ENCODE measurements at places on chromosomes 3 and 15. TPM values are rescaled to one million over a fixed set of nuclear protein-coding genes. Genes with fewer than 3 reads are reported as not detected.

- peak; percentile 18 for DNase-seq
Observed at GRCh38 chr15:80246425-80246894, 5.6 kb downstream of the CTXND1 start.

GRCh38 chr3:133093366-133093765 is 55.2 kb downstream of the TMEM108 start:
- DNase-seq = no peak

DNA sequence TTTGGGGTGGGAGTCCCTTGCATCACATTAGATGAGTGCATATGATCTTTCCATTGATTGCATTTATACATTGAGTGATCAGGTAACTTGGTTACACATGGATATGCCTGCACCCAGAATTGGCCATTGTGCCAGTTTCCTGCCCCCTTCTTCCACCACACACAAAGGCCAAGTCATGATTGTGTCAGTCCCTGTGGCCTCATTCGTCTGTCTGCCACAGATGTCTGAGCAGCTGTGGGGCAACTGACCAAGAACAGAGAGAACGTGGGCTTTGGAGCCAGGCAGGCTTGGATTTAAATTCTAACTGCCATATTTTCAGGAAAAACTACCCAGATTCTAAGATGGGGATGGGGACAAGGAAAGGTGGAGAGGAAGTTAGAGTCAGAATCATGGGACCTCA is 27.0 kb downstream of the CCNL1 start:
- DNase-seq = peak; percentile 40

GRCh38 chr3:124664804-124665203 is 65.4 kb upstream of the UMPS start:
- DNase-seq = no peak

GRCh38 chr3:147389717-147390116 is 16.6 kb downstream of the ZIC4 start:
- no peak for DNase-seq

- DNase-seq = no peak
Observed at GRCh38 chr15:25931851-25932250, 68.7 kb upstream of the ATP10A start.

- no peak for DNase-seq
Observed at GRCh38 chr3:46314517-46314916, 39.4 kb upstream of the CCR2 start.

GRCh38 chr15:100285641-100286295 is 56.0 kb downstream of the ADAMTS17 start:
- DNase-seq = no peak

DNA sequence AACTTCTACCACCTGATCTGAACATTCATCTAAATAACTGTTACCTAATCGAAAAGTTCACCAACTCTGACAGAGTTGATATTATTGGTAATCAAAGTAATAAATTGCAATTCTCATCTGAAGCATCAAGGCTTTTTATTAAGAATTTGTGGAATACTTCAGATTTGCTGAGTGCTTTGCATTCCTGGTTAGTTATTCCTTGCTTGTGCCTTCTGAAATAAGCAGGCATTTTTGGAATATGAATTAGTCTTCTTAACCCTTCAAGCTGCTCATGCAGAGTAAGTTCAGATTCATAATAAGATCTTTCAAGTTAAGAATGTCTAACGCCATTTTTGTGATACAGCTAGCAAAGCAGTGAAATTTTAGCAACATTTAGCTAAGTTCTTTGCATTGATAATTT is 188.5 kb downstream of the ALCAM start:
- no peak for DNase-seq

DNA sequence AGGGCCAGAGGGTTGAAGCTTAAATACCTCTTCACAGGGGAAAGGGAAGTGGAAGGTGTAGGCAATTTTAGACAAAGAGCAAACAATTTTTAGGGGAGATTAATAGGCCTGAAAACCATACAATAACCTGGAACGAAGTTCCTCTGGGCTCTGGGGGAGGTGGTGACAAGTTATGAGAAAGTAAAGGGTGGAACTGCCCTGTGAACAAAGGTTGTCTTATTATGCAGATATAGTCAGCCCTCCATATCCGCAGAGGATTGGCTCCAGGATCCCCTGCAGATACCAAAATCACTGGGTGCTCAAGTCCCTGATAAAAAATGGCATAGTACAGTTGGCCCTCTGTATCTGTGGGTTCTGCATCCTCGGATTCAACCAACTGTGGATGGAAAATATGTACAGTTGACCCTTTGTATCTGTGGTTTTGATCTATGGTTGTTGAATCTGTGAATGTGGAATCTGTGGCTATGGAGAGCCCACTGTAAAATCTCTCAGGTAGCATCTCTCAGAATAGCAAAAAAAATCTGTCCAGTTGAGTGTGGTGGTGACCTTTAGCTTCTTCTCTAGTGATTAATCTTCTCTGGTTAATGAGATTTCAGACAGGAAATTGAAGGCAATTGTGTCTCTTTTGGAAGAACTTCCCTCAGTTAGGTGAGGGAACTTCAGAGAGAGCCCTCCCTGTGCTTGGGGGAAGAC is 40.2 kb downstream of the CLEC3B start:
- peak; percentile 79 for DNase-seq

DNA sequence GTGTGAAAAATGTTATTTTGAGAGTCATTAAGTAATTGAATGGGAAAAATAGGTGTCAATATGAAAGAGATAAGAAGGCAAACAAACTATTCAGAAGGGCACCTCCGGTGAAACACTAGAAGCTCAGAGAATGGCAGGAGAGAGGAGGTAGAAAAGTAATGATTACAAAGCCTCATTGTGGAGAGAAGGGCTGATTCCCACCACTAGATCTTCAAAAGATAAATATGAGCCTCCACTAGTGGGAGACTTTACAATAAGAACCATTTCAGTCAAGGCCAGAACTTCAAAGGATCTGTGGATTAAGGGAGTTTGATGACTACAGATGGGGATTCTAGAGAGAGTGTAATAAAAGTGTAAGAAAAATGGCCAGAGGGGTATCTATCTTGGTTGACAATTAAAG is 535.6 kb downstream of the NLGN1 start:
- peak; percentile 34 for DNase-seq

DNA sequence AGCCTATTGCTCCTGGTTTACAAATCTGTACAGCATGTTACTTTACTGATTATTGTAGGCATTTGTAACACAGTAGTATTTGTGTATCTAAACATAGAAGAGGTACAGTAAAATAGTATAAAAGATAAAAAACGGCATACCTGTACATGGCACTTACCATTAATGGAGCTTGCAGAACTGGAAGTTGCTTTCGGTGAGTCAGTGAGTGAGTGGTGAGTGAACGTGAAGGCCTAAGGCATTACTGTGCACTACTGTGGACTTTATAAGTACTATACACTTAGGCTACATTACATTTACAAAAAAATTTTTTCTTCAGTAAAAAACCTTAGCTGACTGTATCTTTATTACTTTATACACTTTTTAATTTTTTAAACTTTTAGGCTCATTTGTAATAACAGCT is 90.9 kb downstream of the RAP2B start:
- peak; percentile 53 for DNase-seq

- peak; percentile 93 for DNase-seq
Observed at GRCh38 chr3:111695636-111696117, 100.5 kb upstream of the ZBED2 start.

DNA sequence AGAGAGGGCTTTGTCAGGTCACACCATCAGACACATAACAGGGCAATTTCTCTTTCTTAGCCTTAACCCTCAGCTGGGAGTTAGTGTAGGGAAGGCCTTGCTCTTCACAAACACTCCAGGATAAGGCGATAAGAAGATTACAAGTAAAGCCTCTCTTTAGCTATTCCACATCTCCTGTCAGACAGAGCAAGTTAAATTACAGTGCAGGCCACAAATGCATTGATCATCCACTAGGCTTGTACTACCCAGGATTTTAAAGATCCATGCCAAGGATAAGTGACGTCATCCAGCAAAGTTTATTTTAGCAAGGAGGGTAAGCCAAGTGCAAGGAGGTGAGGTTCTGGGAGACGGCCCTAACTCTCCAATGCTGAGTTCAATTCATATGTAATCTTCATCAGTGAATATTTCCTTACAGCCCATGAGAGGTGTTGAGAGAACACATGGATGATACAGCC is 890.6 kb upstream of the NR2F2 start:
- DNase-seq = no peak

GRCh38 chr3:195071916-195072820 is 198.8 kb downstream of the XXYLT1 start:
- DNase-seq = no peak

- DNase-seq = peak; percentile 50
Observed at GRCh38 chr3:126746395-126747177, 42.5 kb downstream of the CHCHD6 start.

GRCh38 chr3:99915906-99916432 is 98.3 kb downstream of the CMSS1 start:
- DNase-seq = no peak

GRCh38 chr3:184662187-184662586 is 49.7 kb downstream of the MAGEF1 start:
- DNase-seq = no peak

GRCh38 chr3:4061783-4062360 is 241.3 kb upstream of the SETMAR start:
- no peak for DNase-seq

- DNase-seq = no peak
Observed at GRCh38 chr3:15384510-15385237, 42.7 kb downstream of the METTL6 start.

DNA sequence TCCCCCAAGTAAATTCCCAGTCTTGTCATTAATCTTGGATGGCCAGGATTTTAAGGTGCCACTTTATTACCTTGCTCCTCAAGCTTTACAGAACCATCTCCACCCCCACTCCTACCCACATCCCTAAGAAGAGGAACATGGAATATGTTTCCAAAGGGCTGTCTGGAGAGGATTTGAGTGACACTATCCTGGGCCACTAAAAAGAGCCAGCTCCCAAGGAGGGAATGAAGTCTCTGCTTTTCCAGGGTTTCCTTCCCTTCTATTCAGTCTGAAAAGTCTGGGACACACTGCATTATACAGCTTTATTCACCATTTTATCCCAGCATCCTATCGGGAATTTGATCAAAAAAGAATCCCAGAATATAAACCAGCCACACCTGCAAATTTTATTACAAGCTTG is 35.6 kb upstream of the MECOM start:
- no peak for DNase-seq

GRCh38 chr15:89028036-89028435 is 60.2 kb upstream of the ABHD2 start:
- no peak for DNase-seq

GRCh38 chr3:185225523-185225922 is 28.3 kb downstream of the EHHADH start:
- peak; percentile 61 for DNase-seq

- no peak for DNase-seq
Observed at GRCh38 chr3:64651741-64652241, 36.0 kb downstream of the ADAMTS9 start.

GRCh38 chr3:98890965-98891910 is 10.3 kb downstream of the DCBLD2 start:
- no peak for DNase-seq

DNA sequence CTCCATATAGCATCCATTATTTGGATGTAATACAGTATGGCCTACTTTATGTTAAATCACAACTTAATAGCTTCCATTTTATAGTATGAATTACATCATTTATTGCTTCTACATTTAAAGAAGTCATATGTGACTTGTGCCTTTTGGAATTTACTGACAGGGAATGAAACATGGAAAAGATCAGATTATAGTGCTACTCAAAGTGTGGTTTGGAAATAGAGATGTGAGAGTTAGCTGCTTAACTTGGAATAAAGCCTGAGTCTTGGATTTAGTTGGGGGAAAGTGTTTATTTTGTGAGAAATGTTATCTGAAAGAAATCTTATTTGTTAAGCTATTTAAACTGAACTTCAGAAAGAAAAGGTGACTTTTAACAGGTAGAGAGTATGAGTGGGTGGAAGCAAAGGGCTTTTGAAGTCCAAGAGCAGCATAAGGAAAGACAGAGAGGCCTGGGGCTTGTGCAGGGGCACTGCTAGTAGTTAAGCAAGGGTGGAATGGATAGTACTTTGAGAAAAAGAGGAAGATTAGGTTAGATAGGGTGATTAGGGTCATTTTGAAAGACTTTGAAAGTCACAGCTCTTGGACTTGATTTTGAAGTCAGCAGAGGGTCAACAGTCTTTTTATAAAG is 60.5 kb downstream of the SLMAP start:
- DNase-seq = no peak

GRCh38 chr15:66169625-66170024 is 83.9 kb downstream of the MEGF11 start:
- DNase-seq = no peak

DNA sequence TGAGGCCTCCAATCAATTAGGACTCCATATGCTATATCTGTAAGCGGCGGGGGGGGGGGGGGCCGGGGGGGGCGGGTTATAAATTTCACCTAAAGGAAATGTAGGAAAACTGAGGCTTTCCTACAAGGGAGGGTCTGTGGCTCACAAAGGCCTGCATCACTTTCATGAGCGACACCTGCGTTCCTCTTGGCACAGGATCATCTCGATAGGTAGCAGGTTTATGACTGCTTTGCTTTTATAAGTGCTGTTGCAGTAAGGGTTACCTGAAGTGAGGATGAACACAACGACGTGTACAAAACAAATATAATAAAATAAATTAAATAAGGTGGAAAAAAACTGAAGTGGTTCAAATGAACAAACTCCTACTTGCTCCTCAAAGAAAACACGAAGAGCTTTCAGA is 194.3 kb downstream of the FOXP1 start:
- DNase-seq = no peak

- DNase-seq = no peak
Observed at GRCh38 chr15:101521591-101521990, 32.1 kb upstream of the PCSK6 start.

GRCh38 chr3:72756900-72757299 is 91.3 kb downstream of the SHQ1 start:
- DNase-seq = no peak

DNA sequence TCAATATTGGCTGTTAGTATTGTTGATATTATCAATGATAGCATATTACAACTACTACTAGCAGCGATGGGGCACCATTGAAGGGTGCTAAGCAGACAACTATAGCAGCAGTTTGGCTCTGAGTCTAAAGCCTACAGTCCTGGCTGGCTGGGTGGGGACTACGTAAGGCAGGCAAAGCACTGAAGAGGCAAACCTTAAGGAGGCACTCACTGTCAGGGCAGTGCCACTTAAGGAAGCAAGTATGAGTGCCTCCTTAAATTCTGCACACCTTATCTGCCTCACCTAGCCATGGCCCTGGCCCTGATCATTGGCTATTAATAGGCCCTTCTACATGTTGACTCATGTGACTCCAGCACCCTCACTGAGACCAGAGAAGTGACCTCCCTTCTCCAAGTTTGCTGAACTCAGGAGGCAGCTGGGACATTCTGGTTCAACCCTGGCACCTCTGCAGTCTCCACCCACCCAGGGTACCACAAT is 20.6 kb downstream of the CDCP1 start:
- DNase-seq = no peak

GRCh38 chr3:151501171-151501922 is 40.5 kb upstream of the IGSF10 start:
- no peak for DNase-seq

Gene HTR3E
- total RNA-seq = not detected

Gene TEX55
- total RNA-seq = not detected

Gene CPNE9
- not detected for total RNA-seq

Gene PAK6
- total RNA-seq = 0.02 TPM

Gene DYNLT2B
- 5.3 TPM for total RNA-seq

Gene A4GNT
- total RNA-seq = not detected

Gene TAMM41
- 11.7 TPM for total RNA-seq

Gene CTXN2
- total RNA-seq = not detected

Gene ITIH1
- total RNA-seq = not detected

Gene EPHB1
- 4.4 TPM for total RNA-seq

Gene SEMA5B
- total RNA-seq = not detected

Gene IL12A
- 18.8 TPM for total RNA-seq
